ENCODE measurements at places on chromosomes 7 and 10.
A peak's percentile ranks its signal among the peaks of the same experiment; 100 is the strongest.

DNA sequence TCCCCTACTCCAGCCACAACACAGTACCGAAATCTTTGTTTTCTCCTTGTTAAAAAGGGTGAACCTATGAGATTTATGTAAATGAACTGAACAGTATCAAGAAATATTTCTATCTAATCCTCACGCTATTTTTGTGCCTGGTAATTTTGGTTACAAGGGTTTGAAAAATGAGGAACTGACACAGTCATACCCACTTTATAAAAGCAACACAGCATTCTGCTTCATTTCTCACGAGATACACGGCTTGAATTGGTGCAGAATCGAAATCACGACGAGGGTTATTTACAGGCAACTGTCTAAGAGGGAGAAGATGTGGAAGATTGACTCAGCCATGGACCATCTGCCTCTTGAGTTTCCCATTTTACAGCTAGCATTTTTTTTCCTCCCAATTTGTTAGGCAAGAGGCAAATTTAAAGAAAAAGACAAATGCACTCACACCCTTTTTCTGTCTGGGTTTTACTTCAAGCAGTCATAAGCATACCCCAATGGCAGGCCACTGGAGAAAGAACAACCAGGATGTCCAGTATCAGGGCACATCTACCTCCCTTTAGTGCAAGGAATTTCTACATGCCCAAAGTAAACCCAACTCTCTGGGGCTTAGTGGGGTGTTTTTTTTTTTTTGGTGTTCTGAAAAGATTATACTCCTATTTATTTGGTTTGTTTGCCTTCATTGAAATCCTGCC is 108.1 kb downstream of the ITGB8 start:
- no peak for DNase-seq

DNA sequence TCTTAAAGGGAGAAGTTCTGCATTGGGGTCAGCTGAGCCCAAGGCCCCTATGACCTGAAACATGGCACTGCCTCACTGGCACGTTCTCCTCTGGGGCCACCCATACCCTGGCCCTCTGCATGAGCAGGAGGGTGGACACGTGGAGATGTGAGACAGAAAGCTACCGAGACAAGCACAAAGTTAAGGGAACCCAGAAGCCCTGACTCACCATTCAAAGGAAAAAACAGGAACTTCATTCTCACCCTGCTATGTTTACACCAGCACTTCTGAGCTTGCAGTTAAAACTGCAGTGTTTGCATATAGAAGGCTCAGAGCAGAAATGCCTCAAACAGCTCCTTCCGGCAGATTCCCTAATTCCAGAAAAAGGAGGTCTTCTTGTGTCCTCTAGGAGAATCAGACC is 41.7 kb downstream of the DENND11 start:
- no peak for DNase-seq

DNA sequence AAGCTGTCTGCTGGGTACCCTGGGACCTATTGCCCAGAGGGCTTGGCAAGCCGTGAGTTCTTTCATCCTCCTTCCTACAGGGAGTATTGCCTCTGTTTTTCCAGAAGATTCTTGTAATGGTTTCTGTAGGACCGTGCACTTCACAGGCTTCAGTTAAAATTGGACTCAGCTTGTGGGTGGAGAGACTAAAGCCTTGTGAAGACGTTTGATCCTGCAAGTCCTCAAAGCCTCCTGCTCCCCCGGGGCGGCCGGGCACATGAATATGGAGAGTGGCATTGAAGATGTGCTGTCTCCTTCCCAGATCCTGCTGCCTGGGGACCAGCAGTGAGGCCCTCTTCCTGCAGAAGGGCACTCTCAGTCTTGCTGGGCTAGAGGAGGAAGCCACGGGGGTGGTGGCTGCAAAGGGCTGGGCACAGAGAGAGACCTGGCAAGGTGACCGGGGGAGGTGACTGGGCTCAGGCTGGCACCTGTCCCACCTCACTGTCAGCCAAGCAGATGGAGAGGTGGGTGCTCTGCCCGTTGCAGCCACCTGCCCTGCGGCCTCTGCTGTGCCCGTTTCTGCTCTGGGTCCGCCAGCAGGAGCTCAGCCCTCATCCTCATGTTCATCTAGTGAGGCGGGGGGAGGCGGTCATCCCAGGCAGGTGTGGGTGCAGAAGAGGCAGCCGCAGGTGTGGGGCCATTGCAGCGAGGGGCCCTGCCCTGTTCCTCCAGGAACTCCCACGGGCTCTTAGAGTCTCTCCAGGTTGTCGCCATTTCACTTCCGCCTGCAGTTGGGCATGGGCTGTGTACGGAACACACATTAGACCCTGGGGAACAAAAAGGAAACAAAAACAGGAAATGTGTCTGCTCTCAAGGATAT is 55.7 kb downstream of the TMEM209 start:
- no peak for DNase-seq

- DNase-seq = no peak
Measured at GRCh38 chr7:2936891-2937580, 92.9 kb upstream of the GNA12 start.

DNA sequence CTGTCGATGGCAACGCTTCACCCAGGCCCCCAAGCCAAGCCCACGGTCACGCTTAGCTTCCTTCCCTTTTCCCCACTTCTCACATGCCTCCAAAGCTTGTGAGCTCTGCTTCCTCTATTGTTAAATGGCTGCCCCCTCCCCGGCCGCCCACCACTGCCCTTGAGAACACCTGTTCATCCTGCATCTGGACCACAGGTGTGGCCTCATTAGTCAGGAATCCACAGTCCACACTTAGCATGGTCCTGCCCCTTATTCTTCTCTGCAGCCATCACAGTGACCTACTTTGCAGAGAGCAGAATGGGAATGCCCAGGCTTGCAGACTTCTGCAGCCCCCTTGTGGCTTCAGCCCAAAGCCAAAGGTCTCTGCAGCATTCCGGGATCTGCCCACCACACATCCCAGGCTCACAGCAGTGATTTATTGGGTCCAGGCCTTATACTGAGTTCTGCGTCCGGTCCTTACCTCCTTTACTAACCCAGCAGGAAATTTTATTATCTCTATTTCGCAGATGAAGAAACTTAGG is 66.9 kb downstream of the PTPRE start:
- no peak for DNase-seq

DNA sequence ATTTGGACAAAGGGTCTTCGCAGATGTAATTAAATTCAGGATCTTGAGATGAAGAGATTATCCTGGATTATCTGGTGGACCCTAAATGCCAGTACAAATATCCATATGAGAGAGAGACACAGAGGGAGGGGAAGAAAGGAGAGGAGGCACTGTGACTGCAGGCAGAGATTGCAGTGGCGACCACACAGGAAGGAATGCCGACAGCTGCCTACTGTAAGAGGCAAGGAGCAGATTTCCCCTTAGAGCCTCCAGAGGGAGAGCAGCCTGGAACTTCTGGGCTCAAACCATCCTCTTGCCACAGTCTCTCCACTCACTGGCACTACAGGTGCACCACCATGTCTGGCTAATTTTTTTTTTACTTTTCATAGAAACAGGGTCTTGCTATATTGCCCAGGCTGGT is 152.3 kb downstream of the SDK1 start:
- DNase-seq = no peak

- DNase-seq = no peak
Measured at GRCh38 chr10:127189226-127189625, 7.2 kb downstream of the INSYN2A start.

GRCh38 chr7:155487509-155488482 is 29.9 kb downstream of the EN2 start:
- no peak for DNase-seq

DNA sequence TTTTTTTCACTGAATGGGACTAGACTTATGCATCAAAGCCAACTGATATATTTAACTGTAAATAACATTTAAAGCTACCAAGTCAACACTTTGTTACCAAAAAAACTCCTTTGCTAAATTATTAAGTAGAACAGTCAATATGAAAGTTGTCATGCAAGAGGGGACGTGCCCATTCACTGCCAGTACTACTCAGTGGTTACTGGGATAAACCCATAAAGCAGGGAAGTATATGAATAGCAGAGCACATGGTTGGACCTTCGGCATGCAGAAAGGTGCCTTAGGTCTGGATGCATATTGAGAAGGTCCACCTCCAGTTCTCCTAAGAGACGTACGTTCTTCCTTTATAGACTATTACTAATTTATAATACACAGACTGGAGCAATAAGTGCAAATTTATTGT is 120.1 kb downstream of the SVOPL start:
- DNase-seq = no peak

GRCh38 chr10:88424881-88425280 is 158.2 kb downstream of the RNLS start:
- no peak for DNase-seq

- DNase-seq = no peak
Measured at GRCh38 chr7:20102982-20103381, 114.2 kb downstream of the MACC1 start.

DNA sequence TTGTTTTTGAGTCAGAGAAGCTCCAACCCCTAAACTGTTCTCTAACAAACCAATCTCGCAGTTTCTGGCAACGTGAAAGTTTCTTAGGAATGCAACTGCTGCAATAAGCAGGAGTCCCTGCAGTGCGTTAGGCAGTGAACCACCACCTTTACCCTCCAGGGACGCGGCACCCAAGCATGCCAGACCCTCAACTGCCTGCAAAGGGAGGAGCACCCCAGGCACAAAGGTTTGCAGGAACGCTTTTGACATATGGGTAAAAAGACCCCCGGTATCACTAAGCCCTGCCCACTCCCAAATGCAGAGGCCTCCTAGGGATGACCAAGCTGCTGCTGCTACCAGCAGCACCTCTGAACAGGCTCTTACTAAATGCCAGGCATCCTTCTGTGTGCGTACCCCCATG is 4.7 kb downstream of the TBRG4 start:
- DNase-seq = no peak

DNA sequence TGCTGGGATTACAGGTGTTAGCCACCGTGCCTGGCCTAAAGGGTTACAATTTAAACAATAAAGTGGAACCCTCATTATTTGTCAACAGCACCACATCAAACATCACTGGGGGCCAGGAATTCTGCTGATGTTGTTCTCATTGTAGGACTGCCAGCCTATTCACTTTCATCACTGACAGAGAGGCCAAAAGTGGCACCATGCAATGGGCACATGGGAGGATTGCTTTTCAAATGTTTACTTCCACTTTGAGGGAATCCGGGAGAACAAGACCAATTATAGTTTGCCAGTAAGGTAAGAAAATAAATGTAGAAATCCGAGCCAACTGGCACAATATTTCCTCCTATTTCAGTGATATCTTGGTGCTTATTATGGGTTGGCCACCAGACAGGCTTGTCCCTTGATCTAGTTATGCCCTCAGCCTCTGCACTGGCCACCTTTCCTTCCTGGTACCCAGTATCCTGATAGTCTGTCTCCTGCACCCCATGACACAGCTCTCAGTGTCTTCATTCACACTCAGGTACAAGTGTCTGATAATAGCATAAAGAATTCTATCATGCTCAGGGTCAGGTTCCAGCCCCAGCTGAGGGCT is 82.6 kb downstream of the ANLN start:
- DNase-seq = no peak

DNA sequence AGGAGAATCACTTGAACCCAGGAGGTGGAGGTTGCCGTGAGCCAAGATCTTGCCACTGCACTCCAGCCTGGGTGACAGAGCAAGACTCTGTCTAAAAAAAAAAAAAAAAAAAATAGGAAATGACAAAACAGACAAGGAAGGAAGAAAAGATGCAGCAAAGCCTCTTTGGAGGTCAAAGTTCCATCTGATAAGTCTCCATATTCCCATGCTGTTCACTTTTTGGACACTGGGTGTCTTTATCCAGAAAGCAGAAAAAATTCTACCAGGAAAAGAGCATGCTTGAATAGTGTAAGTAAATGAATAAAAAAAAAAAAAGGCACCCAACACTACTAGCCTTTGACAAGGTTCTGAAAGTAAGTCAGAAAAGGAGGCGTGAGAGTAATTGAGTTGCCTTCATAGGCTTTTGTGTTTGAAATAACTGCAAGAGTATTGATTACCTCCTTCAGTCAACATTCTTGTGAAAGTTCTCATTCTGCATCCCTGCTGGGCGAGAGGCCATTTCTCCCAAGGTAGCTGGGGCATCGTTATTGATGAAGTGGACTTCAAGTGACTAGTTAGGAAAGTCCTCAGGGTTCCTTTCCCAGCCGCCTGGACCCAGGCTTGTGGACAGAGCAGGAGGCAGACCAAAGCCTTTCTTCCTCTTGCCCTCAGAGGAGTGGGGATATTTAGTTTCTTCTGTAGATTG is 133.3 kb upstream of the KIF5B start:
- DNase-seq = no peak

- DNase-seq = no peak
Measured at GRCh38 chr7:137507096-137507495, 163.6 kb upstream of the PTN start.

GRCh38 chr10:72340510-72341261 is 14.0 kb downstream of the DNAJB12 start:
- DNase-seq = peak; percentile 64

DNA sequence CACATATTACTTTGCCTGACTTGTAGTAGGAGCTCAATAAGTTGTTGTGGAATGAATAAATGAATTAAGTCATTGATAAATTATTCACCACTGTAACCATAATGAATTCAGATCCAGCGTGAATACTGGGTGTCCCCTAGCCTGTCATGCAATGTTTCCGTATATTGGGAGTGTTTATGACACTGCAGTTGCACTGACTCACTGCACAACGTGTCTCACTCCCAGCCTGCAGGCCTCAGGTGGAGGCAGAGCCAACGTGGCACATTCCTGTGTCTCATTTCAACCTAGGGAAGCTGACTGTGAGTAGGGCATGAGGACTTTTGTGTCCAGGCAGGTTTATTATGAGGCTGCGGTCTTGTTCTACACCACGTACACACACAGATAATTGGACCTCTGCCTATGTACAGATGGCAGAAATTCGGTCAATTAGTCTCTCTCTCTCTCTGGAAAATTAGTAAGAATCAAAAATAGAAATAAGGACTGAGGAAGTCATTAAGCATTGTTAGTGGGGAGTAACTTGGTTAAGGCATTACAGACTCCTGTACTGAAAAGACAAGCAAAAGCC is 299.1 kb upstream of the IGFBP3 start:
- no peak for DNase-seq

DNA sequence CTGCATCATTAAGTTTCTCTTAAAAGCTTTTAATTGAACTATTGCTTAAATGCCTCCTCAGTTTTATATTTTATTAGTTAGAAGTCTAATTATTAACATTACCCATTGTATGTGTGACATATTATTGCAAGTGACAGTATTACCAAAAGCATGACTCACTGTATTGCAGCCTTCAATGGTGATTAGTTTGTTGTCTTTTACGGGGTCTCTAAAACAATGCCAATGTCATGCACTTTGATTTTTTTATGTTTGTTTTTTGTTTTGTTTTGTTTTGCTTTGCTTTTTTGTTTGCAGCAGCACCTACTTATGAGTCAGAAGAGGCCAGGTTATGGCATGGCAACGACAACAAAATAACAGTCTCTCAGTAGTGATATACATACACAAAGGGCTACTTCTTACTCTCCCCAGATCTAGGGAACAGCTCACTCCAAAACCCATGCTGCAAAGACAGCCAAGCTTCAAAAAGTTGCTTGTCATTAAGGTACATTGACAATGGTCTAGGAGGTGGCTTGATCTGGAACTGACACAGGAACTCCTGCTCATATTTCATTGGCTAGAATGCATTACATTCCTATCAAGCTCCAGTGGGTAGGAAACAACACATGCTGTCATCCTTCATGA is 293.7 kb upstream of the POM121L12 start:
- no peak for DNase-seq

Data from CD8-positive, alpha-beta T cell (primary cell).